ENCODE measurements at places on chromosomes 2 and 18.

DNA sequence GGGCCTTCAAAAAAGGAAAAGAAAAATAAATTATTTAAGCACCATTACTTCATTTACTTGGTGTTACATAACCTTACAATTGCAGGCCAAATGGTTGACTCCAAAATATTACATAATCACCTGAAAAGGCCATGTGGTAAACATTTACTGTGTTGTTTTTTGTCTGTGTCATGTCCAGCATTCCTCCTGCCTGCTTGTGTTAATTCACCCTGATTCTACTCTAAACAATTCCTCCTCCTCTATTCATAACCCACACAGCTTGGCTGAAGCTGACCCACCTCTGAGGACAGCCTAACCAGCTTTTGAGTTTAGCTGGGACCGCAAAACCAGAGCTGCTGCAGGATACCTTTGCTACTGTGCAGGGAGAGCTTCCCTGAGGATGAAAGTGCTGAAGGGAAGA is 35.4 kb downstream of the TMX3 start:
- DNase-seq = no peak

DNA sequence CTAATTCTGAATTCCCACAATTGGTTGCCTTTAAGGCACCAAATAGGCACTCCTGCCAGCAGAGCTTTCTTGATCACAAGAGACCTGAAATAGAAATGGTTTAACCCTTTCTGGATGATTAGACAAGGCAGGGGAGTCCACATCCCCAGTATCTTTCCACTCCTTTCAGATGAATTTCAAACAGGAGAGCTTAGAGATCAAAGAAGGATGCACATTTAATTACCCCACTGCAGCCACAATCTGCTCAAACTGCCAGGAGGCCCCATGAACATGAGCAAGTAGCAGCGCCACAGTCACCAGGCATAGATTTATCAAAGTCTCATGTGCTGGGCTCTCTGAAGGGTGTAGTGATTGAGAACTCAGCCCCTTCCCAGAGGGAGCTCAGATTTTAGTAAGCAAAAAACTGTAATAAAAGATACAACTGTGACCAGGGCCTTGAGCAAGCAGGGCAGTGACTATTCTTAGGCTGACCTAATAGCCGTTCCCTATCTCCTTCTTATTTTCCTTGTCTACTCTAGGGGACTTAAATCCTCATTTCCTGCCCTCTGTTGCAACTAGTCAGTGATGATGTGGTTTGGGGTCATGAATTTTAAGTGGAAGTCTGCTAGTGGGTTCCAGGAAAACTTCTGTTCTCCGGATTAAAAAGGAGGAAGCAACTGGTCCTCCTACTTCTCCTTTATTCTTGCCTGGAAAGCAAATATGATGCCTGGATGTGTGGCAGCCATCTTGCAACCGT is 53.7 kb downstream of the SLC4A3 start:
- no peak for DNase-seq

DNA sequence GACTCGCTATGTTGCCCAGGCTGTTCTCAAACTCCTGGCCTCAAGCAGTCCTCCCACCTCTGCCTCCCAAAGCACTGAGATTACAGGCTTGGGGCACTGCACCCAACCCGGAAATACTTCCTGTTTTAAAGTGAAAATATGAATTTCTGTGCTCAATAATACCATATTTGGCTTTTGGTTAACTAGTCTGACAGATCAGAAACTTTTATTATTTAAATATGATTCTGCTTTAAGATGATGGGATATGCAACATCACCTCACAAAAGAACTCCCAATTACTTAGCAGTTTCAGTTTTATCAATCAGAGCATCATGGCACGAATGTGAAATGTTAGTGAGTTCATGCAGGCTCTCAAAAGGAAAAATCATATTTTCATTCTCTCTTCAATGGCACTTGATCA is 120.6 kb downstream of the PTRHD1 start:
- no peak for DNase-seq

GRCh38 chr2:78999406-78999805 is 26.1 kb upstream of the REG3G start:
- no peak for DNase-seq

GRCh38 chr2:196099916-196100315 is 31.3 kb upstream of the DNAH7 start:
- no peak for DNase-seq

GRCh38 chr2:57902578-57902977 is 144.0 kb upstream of the VRK2 start:
- DNase-seq = no peak

- DNase-seq = no peak
These were observed 112.2 kb upstream of the TPO start for GRCh38 chr2:1301056-1301455.

DNA sequence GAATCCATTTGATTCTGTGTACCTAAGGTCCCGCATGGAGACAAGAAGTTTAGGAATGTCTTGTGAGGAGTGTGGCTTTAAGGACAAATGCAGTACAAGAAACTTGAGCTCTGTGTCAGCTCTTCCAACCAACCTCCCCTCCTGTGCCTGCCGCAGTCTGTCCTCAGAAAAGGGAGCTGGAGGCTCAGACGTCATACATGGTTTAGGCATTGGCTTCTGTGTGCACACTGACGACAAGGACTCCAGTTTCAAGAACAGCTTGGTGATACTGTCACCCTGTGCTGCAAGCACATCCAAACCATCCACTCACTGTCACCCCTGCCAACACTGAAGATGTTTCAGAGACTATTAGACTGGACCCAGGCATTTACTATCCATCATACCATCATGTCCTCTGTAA is 470.4 kb downstream of the IRS1 start:
- no peak for DNase-seq

GRCh38 chr2:216950547-216950946 is 90.7 kb upstream of the TNP1 start:
- DNase-seq = no peak

Data from midbrain (tissue), 1 donor.